Fibroblast of the aortic adventitia (primary cell): ENCODE measurements at places on chromosomes 2 and 18.
A peak's percentile ranks its signal among the peaks of the same experiment; 100 is the strongest.

- DNase-seq = no peak
These were observed 385.4 kb upstream of the NXPH2 start for GRCh38 chr2:139165601-139166000.

DNA sequence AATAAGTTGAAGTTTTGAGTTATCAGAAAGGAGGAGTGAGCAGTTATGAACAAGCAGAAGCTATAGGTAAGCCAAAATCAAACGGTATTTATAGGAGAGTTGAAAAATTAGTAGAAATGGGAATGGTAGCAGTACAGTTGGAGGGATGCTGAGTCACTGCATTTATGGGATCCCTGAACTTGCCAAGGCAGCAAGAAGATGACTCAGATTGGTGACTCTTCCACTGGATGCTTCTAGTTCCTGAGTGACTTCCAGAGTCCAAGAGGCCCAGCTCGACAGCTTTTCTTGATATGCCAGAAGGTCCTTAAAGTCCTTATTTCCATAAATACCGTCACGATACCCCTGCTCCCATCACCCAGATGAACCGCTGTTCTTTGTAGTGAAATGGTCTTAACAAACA lies 31.1 kb upstream of the ACTR3 start:
- DNase-seq = peak; percentile 90

- peak; percentile 44 for DNase-seq
These were observed 80.8 kb downstream of the ANKRD44 start for GRCh38 chr2:197229509-197230443.

DNA sequence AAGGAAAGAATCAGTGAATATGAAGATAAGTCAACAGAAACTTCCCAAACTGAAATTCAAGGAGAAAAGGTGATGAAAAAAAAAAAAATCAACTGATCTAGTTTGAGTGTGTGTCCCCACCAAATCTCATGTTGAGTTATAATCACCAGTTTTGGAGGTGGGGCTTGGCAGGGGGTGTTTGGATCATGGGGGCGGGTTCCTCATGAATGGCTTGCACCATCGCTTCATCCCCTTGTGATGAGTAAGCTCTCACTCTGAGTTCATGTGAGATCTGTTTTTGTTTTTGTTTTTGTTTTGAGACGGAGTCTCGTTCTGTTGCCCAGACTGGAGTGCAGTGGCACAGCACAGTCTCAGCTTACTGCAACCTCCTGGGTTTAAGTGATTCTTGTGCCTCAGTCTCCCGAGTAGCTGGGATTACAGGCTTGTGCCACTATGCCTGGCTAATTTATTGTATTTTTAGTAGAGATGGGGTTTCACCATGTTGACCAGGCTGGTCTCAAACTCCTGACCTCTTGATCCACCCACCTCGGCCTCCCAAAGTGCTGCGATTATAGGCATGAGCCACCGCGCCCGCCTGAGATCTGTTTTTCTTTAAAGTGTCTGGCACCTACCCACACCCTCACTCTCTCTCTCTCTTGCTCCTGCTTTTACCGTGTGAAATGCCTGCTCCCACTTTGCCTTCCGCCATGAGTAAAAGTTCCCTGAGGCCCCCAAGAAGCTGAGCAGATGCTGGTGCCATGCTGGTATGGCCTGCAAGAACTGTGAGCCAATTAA lies 4.0 kb upstream of the SLC66A2 start:
- no peak for DNase-seq
